Bronchus fibroblast of lung (primary cell): ENCODE measurements at places on chromosomes 4 and X. TPM values are rescaled to one million over a fixed set of nuclear protein-coding genes. Genes with fewer than 3 reads are reported as not detected.

Gene ESX1
- not detected in 2 replicates for total RNA-seq

Gene RS1
- not detected in 2 replicates for total RNA-seq

Gene ITGB1BP2
- total RNA-seq = 0.30 and 3.4 TPM in 2 replicates

Gene COX7B2
- not detected in 2 replicates for total RNA-seq

Gene PHEX
- total RNA-seq = 0.45 and 0.50 TPM in 2 replicates

Gene ATP6AP2
- 85.6 and 99.4 TPM in 2 replicates for total RNA-seq

Gene MAGEA11
- not detected in 2 replicates for total RNA-seq

Gene PNMA3
- not detected in 2 replicates for total RNA-seq

Gene AFAP1
- 29.0 and 32.6 TPM in 2 replicates for total RNA-seq

Gene FAM90A26
- not detected in 2 replicates for total RNA-seq

Gene IKBKG
- total RNA-seq = 19.5 and 20.8 TPM in 2 replicates

Gene MAGEC3
- total RNA-seq = not detected in 2 replicates

Gene NEUROG2
- total RNA-seq = not detected in 2 replicates

Gene BCLAF3
- 0.74 and 0.84 TPM in 2 replicates for total RNA-seq

Gene DGKK
- not detected in 2 replicates for total RNA-seq

Gene PCSK1N
- total RNA-seq = 0.17 TPM in 1 of 2 replicates, not detected in the other

Gene CD99
- total RNA-seq = 370 and 399 TPM in 2 replicates

Gene ZNF185
- total RNA-seq = 6.2 and 6.6 TPM in 2 replicates

Gene RBMXL3
- total RNA-seq = not detected in 2 replicates

Gene FAM241A
- total RNA-seq = 0.89 and 1.0 TPM in 2 replicates

Gene OPRPN
- total RNA-seq = not detected in 2 replicates

Gene SERTM2
- total RNA-seq = not detected in 2 replicates

Gene BEND2
- total RNA-seq = not detected in 2 replicates

Gene TEX13C
- total RNA-seq = not detected in 2 replicates

Gene VCX3B
- not detected in 2 replicates for total RNA-seq

Gene RNF4
- 39.5 and 40.2 TPM in 2 replicates for total RNA-seq
